ENCODE measurements at places on chromosomes 3 and 15. TPM values are rescaled to one million over a fixed set of nuclear protein-coding genes. Genes with fewer than 3 reads are reported as not detected.

The AP3B2 gene
- 49.5 TPM for total RNA-seq

The WDR49 gene
- 48.5 TPM for total RNA-seq

The ALDH1A2 gene
- 8.9 TPM for total RNA-seq

GRCh38 chr15:81002331-81003096, 1.8 kb downstream of the TLNRD1 start:
- DNase-seq = no peak
